ENCODE measurements at places on chromosomes 6 and 20.

DNA sequence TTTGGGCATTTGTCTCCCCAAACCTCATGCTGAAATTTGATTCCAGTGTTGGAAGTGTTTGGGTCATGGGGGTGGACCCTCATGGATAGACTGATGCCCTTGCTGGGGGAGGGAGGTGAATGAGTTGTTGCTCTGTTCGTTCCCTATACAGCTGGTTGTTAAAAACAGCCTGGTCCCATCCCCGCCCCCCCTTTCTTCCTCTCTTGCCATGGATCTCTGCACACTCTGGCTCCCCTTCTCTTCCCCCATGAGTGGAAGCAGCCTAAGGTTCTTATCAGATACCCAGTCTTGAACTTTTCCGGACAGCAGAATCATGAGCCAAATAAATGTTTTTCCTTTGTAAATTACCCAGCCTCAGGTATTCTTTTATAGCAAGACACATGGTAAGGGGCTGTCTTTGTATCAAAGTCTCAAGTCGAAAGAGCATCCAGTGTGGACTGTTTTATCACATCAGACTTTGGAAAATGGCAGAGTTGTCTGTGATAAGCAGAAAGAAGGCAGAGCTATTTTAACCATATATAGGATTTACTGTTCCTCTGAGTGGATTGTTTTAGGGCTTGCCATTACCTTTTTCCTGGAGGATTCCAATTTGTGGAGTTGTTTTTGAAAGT, 31.2 kb downstream of the SLC9A8 start:
- no peak for DNase-seq

DNA sequence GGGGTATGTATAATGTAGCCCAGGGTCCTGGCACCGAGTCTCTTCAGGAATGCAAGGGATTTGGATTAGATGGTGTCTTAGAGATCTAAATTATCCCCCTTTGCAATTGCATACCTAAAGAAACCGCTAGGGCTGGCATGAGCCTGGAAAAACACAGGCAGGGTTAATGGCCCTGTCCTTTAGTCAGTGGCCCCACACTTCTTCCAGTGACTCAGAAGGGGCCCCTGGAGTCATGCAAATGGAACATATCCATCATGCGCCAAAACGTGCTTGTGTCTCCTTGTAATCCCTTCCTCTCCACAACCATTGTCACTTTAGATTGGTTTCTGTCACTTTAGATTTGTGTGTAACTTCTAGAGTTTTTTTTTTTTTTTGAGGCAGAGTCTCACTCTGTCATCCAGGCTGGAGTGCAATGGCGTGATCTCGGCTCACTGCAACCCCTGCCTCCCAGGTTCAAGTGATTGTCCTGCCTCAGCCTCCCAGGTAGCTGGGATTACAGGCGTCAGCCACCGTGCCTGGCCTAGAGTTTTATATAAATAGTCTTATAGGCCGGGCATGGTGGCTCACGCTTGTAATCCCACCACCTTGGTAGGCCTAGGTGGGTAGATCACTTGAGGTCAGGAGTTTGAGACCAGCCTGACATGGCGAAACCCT, 8.7 kb upstream of the MYBL2 start:
- no peak for DNase-seq

GRCh38 chr6:3269281-3269975, 10.7 kb downstream of the PSMG4 start:
- no peak for DNase-seq

- DNase-seq = no peak
Observed at GRCh38 chr20:37502654-37503053, 18.4 kb upstream of the NNAT start.

- DNase-seq = no peak
Observed at GRCh38 chr6:86017236-86017635, 374.6 kb upstream of the SYNCRIP start.

GRCh38 chr6:121521164-121521555, 85.7 kb downstream of the GJA1 start:
- DNase-seq = no peak

GRCh38 chr20:29876911-29877285, 1380.6 kb upstream of the DEFB115 start:
- no peak for DNase-seq

DNA sequence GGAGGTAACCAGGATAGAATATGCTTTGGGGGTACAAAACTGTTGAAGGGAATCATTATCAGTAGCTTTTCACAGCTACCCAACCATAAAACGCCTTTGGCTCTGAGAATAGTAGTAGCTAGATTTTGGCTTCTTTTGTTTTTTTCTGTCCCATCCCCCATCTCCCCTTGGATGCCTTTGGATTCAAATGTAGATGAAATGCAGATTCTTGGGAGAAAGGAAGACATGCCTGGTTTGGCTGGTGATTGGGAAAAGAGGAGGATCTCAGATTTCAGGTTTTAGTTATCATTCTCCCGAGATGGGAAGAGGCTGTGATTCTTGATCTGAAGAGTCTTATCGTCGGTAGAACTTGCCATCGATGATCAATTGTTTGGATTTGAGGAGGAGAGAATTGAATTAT, 3.5 kb upstream of the CDYL start:
- DNase-seq = no peak

All from activated CD8-positive, alpha-beta memory T cell treated with anti-CD3 and anti-CD28 coated beads for 1 hour (primary cell).